ENCODE measurements at places on chromosomes 2 and 18. TPM values are rescaled to one million over a fixed set of nuclear protein-coding genes. Genes with fewer than 3 reads are reported as not detected.

GRCh38 chr18:9832871-9833270 is 52.9 kb upstream of the TXNDC2 start:
- H3K27ac ChIP-seq: no peak overlapping the region
- DNase-seq: no peak
- H3K4me1 ChIP-seq: peaks cover 21% of the 10 kb centered on the region
- H3K36me3 ChIP-seq: no peaks in the 10 kb centered on the region
- H3K4me3 ChIP-seq: no peak overlapping the region
- no peaks in the 10 kb centered on the region for H3K27me3 ChIP-seq

ANKMY1 gene
- total RNA-seq: 19.5 TPM

LTBP1 gene
- 12.5 TPM for total RNA-seq

REG3A gene
- not detected for total RNA-seq

FAHD2A gene
- total RNA-seq: 17.2 TPM

DNA sequence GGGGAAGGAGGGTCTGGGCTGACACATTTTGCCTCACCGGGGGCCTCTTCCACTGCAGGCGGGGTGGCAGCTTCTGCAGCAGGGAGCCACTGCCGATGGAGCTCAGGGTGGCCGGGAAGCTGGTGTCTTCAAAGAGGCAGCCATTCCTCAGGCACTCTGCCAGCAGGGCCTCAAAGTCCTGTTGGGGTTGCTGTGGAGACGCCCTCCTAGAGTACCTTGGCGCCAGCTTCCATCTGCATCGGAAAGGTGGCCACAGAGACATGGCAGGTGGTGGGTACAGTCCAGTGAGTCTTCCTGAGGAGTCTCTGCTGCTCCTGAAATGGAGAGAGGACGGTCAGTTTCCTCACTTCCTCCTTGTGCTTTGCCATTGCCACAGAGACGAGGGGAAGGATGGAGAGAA is 12.1 kb downstream of the CAPN14 start:
- no peak overlapping the region for H3K4me3 ChIP-seq
- H3K27me3 ChIP-seq: peaks cover 2% of the 10 kb centered on the region
- H3K4me1 ChIP-seq: no peaks in the 10 kb centered on the region

GRCh38 chr2:127552846-127553245 is 17.4 kb downstream of the MYO7B start:
- H3K27ac ChIP-seq: no peak overlapping the region
- no peak for DNase-seq
- H3K4me1 ChIP-seq: no peaks in the 10 kb centered on the region
- no peak overlapping the region for H3K4me3 ChIP-seq

GRCh38 chr2:64090264-64090663 is 54.0 kb downstream of the PELI1 start:
- no peaks in the 10 kb centered on the region for H3K4me1 ChIP-seq
- no peaks in the 10 kb centered on the region for H3K27me3 ChIP-seq
- H3K27ac ChIP-seq: no peak overlapping the region

TIGD1 gene
- total RNA-seq: 5.1 TPM

PLGLB2 gene
- not detected for total RNA-seq

DNA sequence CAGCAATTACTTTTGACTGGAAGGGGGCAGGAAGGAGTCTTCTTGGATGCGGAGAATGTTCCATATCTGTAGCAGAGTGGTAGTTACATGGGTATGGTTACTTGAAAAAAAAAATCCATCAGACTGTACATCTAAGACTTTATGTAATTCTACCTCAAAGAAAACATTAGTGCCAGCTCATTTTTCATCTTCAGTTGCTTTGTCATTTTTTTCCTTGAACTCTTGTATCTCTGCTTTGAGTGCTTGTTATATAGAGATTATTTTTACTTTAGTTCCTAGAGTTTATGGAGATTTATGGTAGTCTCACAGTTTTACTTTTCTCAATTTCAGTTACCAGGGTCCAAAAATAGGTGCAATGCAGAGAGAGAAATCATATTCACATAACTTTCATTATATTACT is 60.0 kb upstream of the ITSN2 start:
- DNase-seq: no peak
- no peaks in the 10 kb centered on the region for H3K27me3 ChIP-seq
- no peaks in the 10 kb centered on the region for H3K36me3 ChIP-seq
- no peaks in the 10 kb centered on the region for H3K4me1 ChIP-seq
- no peak overlapping the region for H3K4me3 ChIP-seq

DNA sequence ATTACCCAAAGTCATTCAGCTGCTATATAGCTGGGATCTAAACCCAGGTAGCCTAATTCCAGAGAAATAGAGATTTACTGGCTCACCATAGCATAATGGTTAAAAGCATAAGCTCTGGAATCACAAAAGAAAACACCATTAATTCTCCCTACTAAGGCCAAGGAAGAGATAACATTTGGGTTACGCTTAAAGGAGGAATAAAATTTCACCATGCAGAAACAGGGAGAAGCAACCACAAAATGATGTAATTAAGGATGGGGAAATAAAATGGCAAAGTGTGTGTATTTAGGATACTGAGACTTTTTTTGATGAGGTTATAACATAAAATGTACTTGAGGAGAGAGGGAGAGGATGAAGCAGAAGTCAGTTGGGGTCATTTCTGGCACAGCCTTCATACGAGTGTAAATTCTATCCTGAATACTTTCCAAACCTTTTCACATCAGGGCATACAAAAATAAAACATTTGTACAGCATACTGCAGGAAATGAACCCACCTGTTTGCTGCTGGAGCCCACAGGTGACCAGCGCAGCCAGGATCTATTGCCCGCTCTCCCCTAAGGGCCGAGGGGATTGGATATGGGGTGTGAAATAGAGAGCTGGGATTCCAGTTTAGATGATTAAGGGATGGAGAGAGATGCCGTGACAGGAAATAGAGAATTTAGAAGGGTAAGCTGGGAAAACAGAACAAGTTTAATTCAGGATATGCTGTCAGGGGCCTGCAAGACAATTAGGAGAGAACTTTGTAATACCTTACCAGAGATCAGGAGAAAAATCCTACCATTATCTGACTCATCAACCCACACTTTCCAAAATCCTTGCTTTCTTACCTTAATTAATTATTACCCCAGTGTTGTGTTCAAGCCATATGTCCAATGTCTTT is 43.8 kb upstream of the SERTAD2 start:
- H3K4me3 ChIP-seq: no peak overlapping the region
- H3K27me3 ChIP-seq: no peaks in the 10 kb centered on the region
- no peak overlapping the region for H3K27ac ChIP-seq
- H3K4me1 ChIP-seq: peaks cover 7% of the 10 kb centered on the region
- no peaks in the 10 kb centered on the region for H3K36me3 ChIP-seq
- DNase-seq: no peak

PID1 gene
- total RNA-seq: 2.9 TPM

DNA sequence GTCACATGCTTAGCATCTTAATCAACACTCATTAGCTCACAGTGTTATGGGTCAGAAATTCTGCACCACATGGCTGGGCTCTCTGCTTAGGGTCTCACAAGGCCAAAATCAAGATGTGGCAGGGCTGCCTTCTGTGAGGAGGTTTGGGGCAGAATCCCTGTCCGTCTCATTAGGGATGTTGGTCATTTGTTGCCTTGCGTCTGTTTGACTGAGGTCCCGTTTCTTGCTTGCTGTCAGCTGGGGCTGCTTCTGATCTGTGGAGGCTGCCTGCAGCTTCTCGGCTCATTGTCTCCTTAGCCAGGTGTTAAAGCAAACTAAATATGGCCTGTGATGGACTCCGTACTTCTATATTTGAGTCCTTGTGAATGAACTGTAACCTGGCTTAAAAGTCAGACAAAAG is 146.5 kb downstream of the NDUFA10 start:
- H3K27me3 ChIP-seq: peaks cover 5% of the 10 kb centered on the region
- H3K36me3 ChIP-seq: no peaks in the 10 kb centered on the region
- no peaks in the 10 kb centered on the region for H3K4me1 ChIP-seq
- DNase-seq: no peak

GRCh38 chr2:222819722-222820333 is 41.0 kb upstream of the ACSL3 start:
- H3K27ac ChIP-seq: no peak overlapping the region
- H3K27me3 ChIP-seq: no peaks in the 10 kb centered on the region
- no peaks in the 10 kb centered on the region for H3K36me3 ChIP-seq
- no peaks in the 10 kb centered on the region for H3K4me1 ChIP-seq
- H3K4me3 ChIP-seq: no peak overlapping the region

DNA sequence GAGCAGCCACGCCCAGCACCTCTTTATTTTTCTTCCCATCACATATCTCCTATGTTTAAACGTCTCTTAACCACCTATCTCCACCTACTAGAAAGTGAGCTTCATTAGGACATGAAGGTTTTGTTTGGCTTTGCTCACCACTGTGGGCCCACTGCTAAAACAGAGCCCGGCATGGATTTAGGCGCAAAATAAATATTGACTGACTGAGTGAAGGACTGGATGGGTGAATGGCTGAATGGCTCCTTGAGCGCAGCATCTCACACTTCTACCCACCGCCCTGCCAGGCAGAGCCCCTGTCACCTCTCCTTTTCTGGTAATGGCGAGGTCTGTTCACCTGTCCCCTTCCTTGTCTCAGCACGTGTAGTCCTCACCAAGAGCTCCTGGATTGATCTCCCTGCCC is 10.1 kb downstream of the CAPG start:
- no peak overlapping the region for H3K27ac ChIP-seq
- no peaks in the 10 kb centered on the region for H3K27me3 ChIP-seq
- DNase-seq: no peak
- peaks cover 2% of the 10 kb centered on the region for H3K4me1 ChIP-seq
- no peak overlapping the region for H3K4me3 ChIP-seq

- no peak overlapping the region for H3K27ac ChIP-seq
- H3K4me1 ChIP-seq: no peaks in the 10 kb centered on the region
- no peak overlapping the region for H3K4me3 ChIP-seq
- no peak for DNase-seq
- no peaks in the 10 kb centered on the region for H3K36me3 ChIP-seq
These were observed 115.4 kb upstream of the STK17B start for GRCh38 chr2:196286821-196287220.

PJVK gene
- total RNA-seq: 3.7 TPM

SMPD4 gene
- 89.0 TPM for total RNA-seq

GRCh38 chr2:237720957-237721356 is 77.6 kb upstream of the RBM44 start:
- peaks cover 23% of the 10 kb centered on the region for H3K4me1 ChIP-seq
- no peak overlapping the region for H3K4me3 ChIP-seq
- DNase-seq: no peak
- no peaks in the 10 kb centered on the region for H3K27me3 ChIP-seq
- no peak overlapping the region for H3K27ac ChIP-seq

GRCh38 chr2:190697421-190697820 is 48.5 kb downstream of the NAB1 start:
- H3K27me3 ChIP-seq: no peaks in the 10 kb centered on the region
- DNase-seq: no peak
- no peaks in the 10 kb centered on the region for H3K36me3 ChIP-seq
- no peak overlapping the region for H3K27ac ChIP-seq
- no peaks in the 10 kb centered on the region for H3K4me1 ChIP-seq

- H3K4me3 ChIP-seq: no peak overlapping the region
- peaks cover 11% of the 10 kb centered on the region for H3K4me1 ChIP-seq
- no peak overlapping the region for H3K27ac ChIP-seq
- H3K36me3 ChIP-seq: no peaks in the 10 kb centered on the region
These were observed 1.6 kb upstream of the IGFBP5 start for GRCh38 chr2:216696751-216697560.

FARSB gene
- total RNA-seq: 31.6 TPM

GRCh38 chr2:202009019-202009481 is 24.6 kb upstream of the FZD7 start:
- H3K27ac ChIP-seq: no peak overlapping the region
- no peaks in the 10 kb centered on the region for H3K36me3 ChIP-seq
- no peak for DNase-seq

GRCh38 chr2:19574778-19575260 is 216.4 kb upstream of the OSR1 start:
- H3K4me3 ChIP-seq: no peak overlapping the region
- H3K36me3 ChIP-seq: no peaks in the 10 kb centered on the region
- H3K27me3 ChIP-seq: no peaks in the 10 kb centered on the region
- H3K27ac ChIP-seq: no peak overlapping the region
- no peaks in the 10 kb centered on the region for H3K4me1 ChIP-seq
- no peak for DNase-seq

DNA sequence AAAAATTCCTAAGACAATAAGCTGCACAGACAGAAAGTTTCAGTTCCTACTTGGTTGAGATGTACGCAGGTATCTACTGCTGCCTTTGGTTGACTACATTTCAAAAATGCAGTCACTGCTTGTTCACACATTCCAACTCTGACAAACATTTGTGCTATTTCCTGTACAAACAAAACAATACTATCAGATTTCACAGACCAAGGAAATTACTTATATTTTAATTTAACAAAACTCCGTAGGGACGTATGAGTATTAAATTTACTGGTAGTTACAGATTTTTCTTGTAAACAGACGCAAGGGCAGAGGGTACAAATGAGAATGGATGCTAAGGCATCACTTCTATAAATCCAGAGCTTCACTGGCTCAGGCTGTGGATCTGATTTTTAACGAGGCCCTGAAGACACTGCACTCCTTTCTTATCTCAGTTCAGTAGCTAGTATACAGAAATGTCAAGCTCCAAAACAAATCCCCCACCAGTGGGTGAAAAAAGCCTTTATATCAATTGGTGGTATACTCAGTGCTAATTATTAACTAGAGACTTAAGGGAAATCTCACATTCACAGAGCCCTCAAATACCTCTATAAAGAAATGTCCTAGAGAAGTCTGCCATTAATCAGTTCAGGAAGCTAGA is 31.7 kb upstream of the TTC32 start:
- no peaks in the 10 kb centered on the region for H3K27me3 ChIP-seq
- H3K27ac ChIP-seq: peak overlapping the region; percentile 94
- peaks cover 23% of the 10 kb centered on the region for H3K4me1 ChIP-seq
- DNase-seq: peak; percentile 84
- peak overlapping the region; percentile 28 for H3K4me3 ChIP-seq
- H3K36me3 ChIP-seq: peaks cover 47% of the 10 kb centered on the region

GRCh38 chr2:82636402-82637020 is 1822.6 kb downstream of the SUCLG1 start:
- H3K4me3 ChIP-seq: no peak overlapping the region
- no peaks in the 10 kb centered on the region for H3K27me3 ChIP-seq
- DNase-seq: no peak
- no peaks in the 10 kb centered on the region for H3K36me3 ChIP-seq

ANKRD30BL gene
- total RNA-seq: not detected

- no peak for DNase-seq
- no peak overlapping the region for H3K4me3 ChIP-seq
- no peaks in the 10 kb centered on the region for H3K4me1 ChIP-seq
- no peaks in the 10 kb centered on the region for H3K36me3 ChIP-seq
These were observed 280.5 kb upstream of the PIK3C3 start for GRCh38 chr18:41674506-41674905.

Data from Panc1 (cell line).